ENCODE measurements at places on chromosomes 2 and 18.
A peak's percentile ranks its signal among the peaks of the same experiment; 100 is the strongest.

- DNase-seq, result no peak
Measured at GRCh38 chr2:141906678-141907077, 224.1 kb downstream of the LRP1B start.

GRCh38 chr2:175309799-175310198 is 128.3 kb upstream of the ATP5MC3 start:
- peak; percentile 9 for DNase-seq

DNA sequence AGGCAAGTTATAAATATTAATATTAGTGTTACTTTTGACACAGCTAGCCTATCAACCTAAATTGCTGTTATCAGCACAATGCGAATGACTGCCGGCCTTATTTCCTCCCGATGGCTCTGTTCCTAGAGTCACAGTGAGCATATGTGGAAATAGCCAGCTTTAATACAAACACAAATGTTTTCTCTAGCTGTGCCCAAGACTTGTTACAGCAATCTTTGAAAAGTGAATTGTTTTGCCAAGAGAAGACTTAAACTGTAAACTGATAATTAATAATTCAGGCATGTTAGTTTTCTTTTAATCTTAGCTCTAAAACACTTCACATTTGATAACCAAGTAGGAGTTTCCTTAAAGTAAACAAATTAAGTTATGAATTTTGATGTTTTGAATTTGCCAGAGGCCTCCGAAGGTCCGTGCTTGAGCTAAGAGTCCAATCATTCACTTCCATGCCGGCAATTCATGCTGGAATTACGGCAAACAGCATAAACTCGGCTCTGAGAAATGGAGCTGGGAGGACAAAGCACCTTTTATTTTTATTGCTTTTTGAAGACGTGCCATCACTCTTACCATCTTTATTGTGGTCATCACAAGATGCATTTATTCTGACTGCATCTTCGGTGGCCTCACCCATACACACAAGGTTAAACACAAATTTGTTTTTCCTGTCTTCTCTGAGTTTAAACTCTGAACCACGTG is 184.5 kb upstream of the CWC22 start:
- DNase-seq, result no peak

DNA sequence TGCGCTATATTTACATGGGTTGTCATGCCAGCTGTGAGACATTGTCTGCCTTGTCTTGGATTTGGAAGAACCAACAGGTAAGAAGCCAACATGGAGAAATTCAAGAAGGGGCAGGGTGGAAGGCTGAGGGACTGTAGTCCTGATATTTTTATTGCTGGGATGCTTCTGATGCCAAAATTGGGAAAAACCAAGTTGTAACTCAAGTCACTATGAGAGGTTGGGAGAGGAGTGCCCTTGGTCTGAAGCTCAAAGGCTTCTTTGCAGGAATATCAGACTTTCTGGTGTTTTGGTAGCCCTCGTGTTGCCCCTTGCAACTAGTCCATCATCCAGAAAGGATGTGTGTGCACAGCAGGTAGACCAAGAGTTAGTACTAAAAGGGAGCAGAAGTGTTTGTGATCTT is 294.3 kb upstream of the EPAS1 start:
- no peak for DNase-seq

- peak; percentile 72 for DNase-seq
Measured at GRCh38 chr2:105180491-105180972, 61.0 kb upstream of the GPR45 start.

GRCh38 chr2:176093145-176093897 is 800 bp downstream of the HOXD13 start:
- no peak for DNase-seq

DNA sequence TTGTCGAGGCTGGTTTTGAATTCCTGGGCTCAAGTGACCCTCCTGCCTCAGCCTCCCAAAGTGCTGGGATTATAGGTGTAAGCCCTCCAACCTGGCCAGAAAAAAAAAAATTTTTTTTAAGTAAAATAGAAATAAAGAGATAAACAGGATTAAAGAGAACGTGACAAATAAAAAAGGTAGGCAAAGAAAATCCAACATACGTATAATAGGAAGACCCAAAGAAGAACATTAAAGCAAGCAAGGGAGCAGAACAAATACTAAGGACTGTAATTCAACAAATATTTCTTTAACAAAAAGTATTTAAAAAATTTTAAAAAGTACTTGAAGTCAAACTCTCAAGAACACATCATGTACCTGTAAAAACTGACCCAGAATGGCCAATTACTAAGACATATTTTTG is 56.4 kb downstream of the PTPN2 start:
- DNase-seq, result no peak

DNA sequence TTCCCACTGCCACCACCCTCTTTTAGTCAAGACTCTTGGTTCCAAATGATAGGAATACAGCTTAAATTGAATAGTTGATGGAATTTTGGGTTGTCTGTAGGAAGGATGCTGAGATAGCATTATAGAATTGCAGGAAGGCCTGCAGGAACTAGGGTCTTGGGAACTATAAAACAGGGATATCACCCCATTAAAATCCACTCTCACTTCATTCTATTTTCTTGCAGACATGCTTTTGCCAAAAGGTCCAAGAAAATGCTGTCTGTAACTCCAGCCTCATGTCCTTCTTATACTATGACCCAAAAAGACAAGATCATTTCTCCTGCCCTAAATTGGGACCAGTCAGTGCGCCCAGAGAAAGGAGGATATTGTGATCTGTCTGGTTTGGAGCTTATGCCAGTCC is 89.1 kb downstream of the COMMD1 start:
- no peak for DNase-seq

GRCh38 chr2:240165661-240166060 is 25.2 kb upstream of the OTOS start:
- DNase-seq, result no peak

GRCh38 chr2:113376253-113376912 is 61.1 kb upstream of the ZNG1B start:
- DNase-seq, result no peak

- no peak for DNase-seq
Measured at GRCh38 chr2:1654696-1655374, 89.5 kb downstream of the PXDN start.

- no peak for DNase-seq
Measured at GRCh38 chr2:17101596-17101995, 416.6 kb downstream of the RAD51AP2 start.

- DNase-seq, result no peak
Measured at GRCh38 chr2:161995553-161996016, 78.4 kb downstream of the DPP4 start.

DNA sequence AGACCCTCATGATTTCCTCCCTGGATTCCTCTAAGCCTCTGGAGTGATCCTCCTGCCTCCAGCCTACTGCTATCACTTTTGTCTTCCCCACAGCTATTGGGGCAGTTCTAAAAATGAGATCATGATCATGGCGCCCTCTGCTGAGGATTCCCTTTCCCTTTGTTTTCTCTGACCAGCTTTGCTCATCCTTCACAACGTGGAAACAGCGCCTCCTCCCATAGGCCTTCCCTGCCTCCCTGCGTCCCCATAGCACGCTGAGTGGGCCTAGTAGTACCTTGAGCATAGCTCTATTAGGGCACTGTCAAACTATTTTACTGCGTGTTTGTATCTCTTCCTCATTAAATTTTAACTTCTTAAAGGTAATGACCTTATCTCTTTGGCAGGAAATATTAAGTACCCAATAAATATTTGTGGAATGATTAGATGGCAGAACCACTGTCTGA is 207.0 kb upstream of the FANCL start:
- peak; percentile 77 for DNase-seq

DNA sequence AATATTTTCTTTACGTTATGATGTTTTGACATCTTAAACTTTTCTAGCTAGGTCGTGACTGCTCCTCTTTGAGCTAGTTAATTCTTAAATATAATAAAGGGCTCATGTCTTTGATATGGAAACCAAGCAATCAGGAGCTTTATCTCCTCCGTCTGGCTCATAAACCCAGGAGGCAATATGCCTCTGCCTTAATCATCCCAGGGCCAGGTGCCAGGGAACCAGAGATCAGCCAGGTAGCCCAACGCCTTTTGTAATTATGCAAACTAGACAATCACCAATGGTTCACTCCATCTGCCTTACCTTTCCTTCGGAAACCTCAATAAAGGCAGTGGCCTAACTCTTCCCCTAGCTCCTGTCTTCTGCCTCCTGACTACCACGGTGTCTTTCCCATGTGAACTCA is 213.7 kb downstream of the KCNJ3 start:
- DNase-seq, result no peak

DNA sequence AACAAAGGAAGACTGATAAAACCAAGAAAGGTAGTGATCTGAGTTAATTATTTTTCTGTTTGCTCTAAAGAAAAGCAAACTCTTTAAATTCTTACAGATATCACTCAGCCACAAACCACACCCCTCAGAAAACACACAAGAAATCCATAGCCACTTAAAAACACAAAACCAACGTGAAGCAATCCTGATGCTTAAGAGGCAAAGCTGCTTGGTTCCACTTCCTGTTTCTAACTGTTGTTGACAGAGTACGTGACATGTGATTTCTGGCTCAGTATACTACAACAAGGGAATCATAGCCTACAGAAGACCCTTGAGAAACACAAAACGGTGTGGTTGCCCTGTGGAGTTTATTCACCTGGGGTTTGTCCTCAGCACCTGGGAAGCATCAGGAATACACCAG is 240.9 kb upstream of the APCDD1 start:
- DNase-seq, result no peak

- no peak for DNase-seq
Measured at GRCh38 chr2:101895039-101895438, 96.7 kb upstream of the IL1R2 start.

- DNase-seq, result no peak
Measured at GRCh38 chr2:134919341-134920210, 954 bp downstream of the CCNT2 start.

GRCh38 chr2:68388772-68389171 is 23.7 kb downstream of the PLEK start:
- no peak for DNase-seq

GRCh38 chr2:150125708-150126107 is 361.8 kb downstream of the RND3 start:
- DNase-seq, result no peak

GRCh38 chr18:41655074-41655473 is 300.0 kb upstream of the PIK3C3 start:
- no peak for DNase-seq

DNA sequence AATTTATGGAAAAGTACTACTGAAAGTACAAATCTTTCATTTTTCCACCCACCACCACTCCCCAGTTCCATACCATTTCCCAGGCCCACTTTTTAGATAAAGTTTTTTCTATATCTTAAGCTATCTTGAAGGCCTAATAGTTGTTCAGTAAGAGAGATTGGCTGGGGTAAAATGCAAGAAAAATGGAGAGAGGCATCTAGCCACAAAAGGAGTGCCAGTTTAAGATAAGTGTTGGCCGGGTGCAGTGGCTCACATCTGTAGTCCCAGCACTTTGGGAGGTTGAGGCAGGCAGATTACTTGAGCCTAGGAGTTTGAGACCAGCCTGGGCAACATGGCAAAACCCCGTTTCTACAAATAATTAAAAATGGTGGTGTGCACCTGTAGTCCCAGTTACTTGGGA is 28.6 kb downstream of the NBEAL1 start:
- DNase-seq, result no peak

DNA sequence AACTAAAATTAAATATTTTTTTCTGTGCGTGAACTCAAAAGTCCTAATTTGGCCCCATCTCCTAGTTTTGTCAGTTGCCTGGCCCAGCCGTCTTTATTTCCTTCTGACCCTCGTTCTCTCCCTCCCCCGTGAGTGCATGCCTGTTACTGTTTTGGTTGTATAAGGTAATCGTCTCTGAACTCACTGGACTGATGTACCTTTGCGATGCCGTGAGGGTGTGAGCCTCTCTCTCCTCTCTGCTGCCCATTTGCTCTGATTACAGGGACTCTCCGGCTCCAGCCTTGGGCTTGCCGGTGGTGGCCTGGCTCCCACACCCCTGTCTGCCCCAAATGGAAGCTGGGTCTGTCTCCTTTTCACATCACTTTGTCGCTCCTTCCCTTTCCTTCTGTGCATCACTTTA is 66.5 kb upstream of the RBM44 start:
- DNase-seq, result no peak

DNA sequence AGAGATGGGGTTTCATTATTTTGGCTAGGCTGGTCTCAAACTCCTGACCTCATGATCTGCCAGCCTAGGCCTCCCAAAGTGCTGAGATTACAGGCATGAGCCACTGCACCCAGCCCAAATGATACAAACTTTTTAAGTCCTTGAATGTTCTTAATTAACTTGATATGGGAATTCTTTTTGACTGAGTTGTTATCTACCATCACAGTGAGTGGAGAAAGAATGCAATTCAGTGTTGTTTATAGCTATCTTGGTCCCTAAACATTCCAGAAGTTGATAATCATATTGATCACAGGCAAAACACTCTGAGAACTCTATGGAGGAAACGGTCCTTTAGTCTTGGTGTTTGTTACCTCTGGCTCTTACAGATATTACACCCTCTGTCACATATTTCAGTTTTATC is 1072.5 kb downstream of the SUCLG1 start:
- no peak for DNase-seq

- no peak for DNase-seq
Measured at GRCh38 chr2:128473175-128474035, 154.7 kb upstream of the HS6ST1 start.

- no peak for DNase-seq
Measured at GRCh38 chr18:78499586-78499985, 480.0 kb upstream of the SALL3 start.

GRCh38 chr2:223054193-223054781 is 2.3 kb downstream of the KCNE4 start:
- no peak for DNase-seq

- DNase-seq, result no peak
Measured at GRCh38 chr18:10690366-10690765, 164.5 kb downstream of the NAPG start.

DNA sequence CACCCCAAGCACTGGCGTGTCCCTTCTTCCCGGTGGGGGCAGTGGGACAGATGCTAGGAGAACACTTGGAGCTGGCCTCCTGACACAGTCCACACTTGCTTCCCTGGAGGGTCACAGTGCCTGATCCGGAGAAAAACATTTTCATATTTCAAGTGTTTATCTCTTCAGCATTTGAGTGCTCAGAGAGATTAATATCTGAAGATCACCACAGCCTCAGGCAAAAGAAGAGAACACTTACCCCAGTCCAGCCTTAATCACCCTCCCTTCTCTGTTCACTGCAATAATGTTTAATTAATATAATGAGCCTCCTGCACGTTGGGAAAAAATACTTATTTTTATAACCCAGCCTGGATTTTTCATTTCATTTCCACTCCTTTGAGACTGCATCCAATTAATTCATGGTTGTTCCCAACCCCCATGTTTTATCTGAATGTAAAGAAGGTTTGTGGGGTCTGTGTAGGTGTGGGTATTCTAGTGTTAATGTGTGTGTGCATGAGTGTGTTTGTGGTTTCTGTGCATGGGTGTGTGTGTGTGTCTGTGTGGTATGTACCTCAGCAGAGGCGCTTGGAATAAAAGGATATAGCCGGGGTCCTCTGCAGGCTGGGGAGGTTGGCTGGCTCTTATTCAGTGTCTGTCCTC is 72.1 kb downstream of the NRP2 start:
- no peak for DNase-seq

- DNase-seq, result no peak
Measured at GRCh38 chr2:214695789-214696188, 113.7 kb downstream of the BARD1 start.

GRCh38 chr18:24600076-24600654 is 139.7 kb downstream of the HRH4 start:
- peak; percentile 78 for DNase-seq

- no peak for DNase-seq
Measured at GRCh38 chr18:13235981-13236380, 17.4 kb downstream of the LDLRAD4 start.
